ENCODE measurements at places on chromosomes 1 and 21. TPM values are rescaled to one million over a fixed set of nuclear protein-coding genes. Genes with fewer than 3 reads are reported as not detected.

DNA sequence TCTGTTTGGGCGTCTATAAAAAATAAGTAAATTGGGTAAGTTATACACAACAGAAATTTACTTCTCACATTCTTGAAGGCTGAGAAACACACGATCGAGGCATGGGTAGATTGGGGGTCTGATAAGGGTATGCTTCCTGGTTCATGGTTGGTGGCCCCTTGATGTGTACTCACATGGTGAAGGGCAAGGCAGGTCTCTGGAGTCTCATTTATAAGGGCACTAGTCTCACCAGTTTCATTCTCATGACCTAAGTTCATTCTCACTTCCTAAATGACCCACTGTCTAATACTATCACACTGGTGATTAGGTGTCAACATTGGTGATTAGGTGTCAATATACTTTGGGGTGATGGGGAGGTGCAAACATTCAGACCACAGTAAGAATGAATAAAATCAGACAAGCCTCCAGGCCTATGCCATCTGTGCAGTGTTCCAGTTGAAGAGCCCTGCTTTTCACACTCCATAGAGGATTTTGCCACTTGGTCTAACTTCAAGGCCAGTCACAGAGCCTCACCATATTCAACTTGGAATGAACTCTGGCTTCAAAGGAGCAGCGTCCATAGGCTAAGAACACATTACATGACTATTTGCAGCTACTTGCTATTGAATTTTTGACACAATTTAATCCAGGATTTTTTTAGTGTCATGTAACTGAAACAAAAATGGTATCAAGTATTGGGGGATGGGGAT, 2.5 kb upstream of the GBP4 start:
- no peak for DNase-seq

GRCh38 chr1:111878091-111878490, 111.4 kb downstream of the KCND3 start:
- no peak for DNase-seq

GRCh38 chr1:184395370-184395769, 8.5 kb downstream of the C1orf21 start:
- no peak for DNase-seq

- no peak for DNase-seq
Observed at GRCh38 chr1:91605566-91605965, 104.9 kb downstream of the CDC7 start.

- DNase-seq: peak; percentile 23
Observed at GRCh38 chr1:197200272-197200899, 53.9 kb upstream of the ASPM start.

Gene AMY1C
- not detected for polyA plus RNA-seq

Gene TNFRSF1B
- 3.0 TPM for polyA plus RNA-seq

Gene MYOG
- polyA plus RNA-seq: not detected

Gene PATJ
- polyA plus RNA-seq: 21.4 TPM

Gene DYNLT5
- polyA plus RNA-seq: 0.13 TPM

Gene C1orf94
- not detected for polyA plus RNA-seq

Gene RGL1
- 17.9 TPM for polyA plus RNA-seq
